ENCODE measurements at places on chromosomes 5 and 9. TPM values are rescaled to one million over a fixed set of nuclear protein-coding genes. Genes with fewer than 3 reads are reported as not detected.

The LHX2 gene
- not detected for total RNA-seq

The NXNL2 gene
- total RNA-seq: not detected

The CNOT6 gene
- 14.2 TPM for total RNA-seq

The IL3 gene
- not detected for total RNA-seq

The CMYA5 gene
- total RNA-seq: 1,021 TPM

The FAM221B gene
- not detected for total RNA-seq

The F2R gene
- 6.4 TPM for total RNA-seq

The NUTM2G gene
- total RNA-seq: not detected

The GDF9 gene
- not detected for total RNA-seq

The SHOC1 gene
- total RNA-seq: not detected

The STPG3 gene
- 0.46 TPM for total RNA-seq

- DNase-seq: peak; percentile 73
Observed at GRCh38 chr9:135077497-135078200, 9.8 kb upstream of the OLFM1 start.

GRCh38 chr9:127087411-127087810 is 35.0 kb downstream of the ANGPTL2 start:
- no peak for DNase-seq

- DNase-seq: peak; percentile 88
Observed at GRCh38 chr5:159877894-159878448, 38.3 kb upstream of the ADRA1B start.

GRCh38 chr5:68161156-68161555 is 54.4 kb upstream of the PIK3R1 start:
- DNase-seq: no peak

DNA sequence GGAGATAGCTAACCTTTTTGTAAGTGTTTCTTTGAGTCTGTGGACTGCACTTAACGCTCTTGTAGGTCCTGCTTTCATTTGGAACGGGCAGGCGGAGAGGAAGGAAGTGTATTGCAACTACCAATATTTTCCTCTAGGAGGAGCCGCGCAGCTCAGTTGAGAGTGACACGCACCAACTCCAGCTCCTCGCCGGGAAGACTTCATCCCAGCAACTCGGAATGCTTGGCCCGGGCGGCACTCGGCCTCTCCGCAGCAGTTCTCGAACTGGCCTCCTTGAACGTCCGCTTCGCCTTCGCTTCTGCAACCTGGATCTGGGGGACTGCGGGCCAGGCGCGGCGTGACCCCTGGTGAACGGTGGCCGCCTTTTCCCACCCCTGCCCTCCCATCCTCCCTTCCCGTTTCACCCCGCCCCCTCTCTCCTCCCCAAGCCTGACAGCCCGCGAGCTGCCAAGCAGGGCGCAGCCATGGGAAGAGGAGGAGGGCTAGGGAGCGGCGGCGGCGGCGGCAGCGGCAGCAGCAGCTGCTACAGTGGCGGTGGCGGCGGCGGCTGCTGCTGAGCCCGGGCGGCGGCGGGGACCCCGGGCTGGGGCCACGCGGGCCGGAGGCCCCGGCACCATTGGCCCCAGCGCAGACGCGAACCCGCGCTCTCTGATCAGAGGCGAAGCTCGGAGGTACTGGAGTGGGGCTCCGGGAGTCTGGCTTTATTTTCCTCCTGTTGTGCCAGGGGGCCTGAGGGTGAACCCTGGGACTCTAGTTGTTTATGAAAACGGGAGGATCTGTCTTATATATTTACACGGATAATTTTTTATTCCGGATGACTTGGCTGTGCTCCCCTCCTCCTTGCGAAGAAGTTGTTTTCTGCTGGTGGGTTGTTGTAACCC is at the start of gene GHR:
Gene GHR, plus strand, starts transcription at position 155 of the 881 bp plus-strand sequence. CDS start 142,436 bp downstream, outside the sequence.
- peak; percentile 93 for DNase-seq

GRCh38 chr5:135230251-135230925 is 168.6 kb downstream of the MACROH2A1 start:
- peak; percentile 84 for DNase-seq

GRCh38 chr5:144457160-144457559 is 286.5 kb downstream of the KCTD16 start:
- no peak for DNase-seq

GRCh38 chr9:35791297-35791921 is at the start of gene NPR2:
Gene NPR2 (plus strand): TSS chr9:35791591. CDS start chr9:35792409, 818 bp downstream.
- DNase-seq: peak; percentile 84

- no peak for DNase-seq
Observed at GRCh38 chr9:81823672-81824554, 104.3 kb upstream of the SPATA31D4 start.

- no peak for DNase-seq
Observed at GRCh38 chr9:123940721-123941523, 11.0 kb upstream of the DENND1A start.

GRCh38 chr5:151408591-151409230 is 38.7 kb upstream of the SLC36A1 start:
- DNase-seq: no peak

DNA sequence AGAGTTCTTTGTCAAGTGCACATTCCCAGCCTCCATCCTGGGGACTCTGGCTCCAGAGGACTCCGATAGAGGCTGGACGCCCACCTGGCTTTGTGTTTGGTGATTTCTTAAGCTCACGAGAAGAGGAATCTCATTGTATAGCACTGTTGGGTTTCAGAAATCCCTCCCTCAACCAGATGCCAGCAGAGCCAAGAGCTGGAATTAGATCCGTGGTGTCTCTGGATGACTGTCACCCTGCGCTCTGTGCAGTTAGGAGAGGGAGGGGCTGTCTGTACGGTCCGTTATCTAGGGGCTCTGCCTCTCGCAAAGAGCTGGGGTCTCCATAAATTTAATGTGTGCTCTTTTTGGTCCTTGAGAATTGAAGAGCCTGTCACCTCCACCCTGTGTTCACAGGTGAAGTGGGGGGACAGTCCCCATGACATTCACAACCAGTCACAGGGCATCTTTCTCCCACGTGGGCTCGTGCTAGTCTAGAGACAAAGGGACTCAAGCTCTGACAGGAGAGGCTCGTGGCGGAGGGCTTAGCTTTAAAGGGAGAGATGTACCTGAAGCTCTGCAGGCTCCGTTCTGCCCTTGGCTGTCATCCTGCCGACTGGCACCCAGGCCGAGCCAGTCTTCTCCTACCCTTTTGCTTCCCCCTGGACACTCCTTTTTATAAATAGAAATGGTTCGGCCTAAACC is 41.4 kb downstream of the FAM78A start:
- DNase-seq: peak; percentile 71

- DNase-seq: no peak
Observed at GRCh38 chr5:148984345-148984744, 78.5 kb downstream of the SH3TC2 start.

GRCh38 chr5:3596261-3596825 is 711 bp downstream of the IRX1 start:
- DNase-seq: no peak

GRCh38 chr9:70303268-70303667 is 44.5 kb downstream of the SMC5 start:
- DNase-seq: no peak

DNA sequence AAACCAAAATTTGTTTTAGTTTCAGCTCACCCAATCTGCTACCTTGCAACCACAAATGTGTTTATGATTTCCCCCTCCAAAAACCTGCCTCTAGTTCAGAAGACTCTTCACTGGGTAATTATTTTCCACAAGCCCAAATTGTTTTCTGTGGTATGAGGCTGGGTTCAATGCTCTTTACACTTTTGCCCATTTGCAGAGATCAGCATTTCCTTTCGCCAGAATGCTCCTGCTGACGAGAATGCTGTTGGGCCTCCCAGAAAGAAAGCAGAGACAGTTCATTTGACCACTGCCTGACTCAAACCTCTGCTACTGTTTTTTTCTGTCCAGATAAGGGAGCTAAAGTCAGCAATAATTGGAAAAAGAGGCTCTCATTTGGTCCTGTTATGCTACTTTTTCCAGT is 427.3 kb downstream of the PDE4D start:
- no peak for DNase-seq

- DNase-seq: peak; percentile 80
Observed at GRCh38 chr5:15807871-15808270, 307.9 kb downstream of the FBXL7 start.

GRCh38 chr9:131258186-131258585 is 18.1 kb downstream of the FAM78A start:
- peak; percentile 71 for DNase-seq

- DNase-seq: no peak
Observed at GRCh38 chr5:132470010-132470392, 20.6 kb downstream of the IRF1 start.

DNA sequence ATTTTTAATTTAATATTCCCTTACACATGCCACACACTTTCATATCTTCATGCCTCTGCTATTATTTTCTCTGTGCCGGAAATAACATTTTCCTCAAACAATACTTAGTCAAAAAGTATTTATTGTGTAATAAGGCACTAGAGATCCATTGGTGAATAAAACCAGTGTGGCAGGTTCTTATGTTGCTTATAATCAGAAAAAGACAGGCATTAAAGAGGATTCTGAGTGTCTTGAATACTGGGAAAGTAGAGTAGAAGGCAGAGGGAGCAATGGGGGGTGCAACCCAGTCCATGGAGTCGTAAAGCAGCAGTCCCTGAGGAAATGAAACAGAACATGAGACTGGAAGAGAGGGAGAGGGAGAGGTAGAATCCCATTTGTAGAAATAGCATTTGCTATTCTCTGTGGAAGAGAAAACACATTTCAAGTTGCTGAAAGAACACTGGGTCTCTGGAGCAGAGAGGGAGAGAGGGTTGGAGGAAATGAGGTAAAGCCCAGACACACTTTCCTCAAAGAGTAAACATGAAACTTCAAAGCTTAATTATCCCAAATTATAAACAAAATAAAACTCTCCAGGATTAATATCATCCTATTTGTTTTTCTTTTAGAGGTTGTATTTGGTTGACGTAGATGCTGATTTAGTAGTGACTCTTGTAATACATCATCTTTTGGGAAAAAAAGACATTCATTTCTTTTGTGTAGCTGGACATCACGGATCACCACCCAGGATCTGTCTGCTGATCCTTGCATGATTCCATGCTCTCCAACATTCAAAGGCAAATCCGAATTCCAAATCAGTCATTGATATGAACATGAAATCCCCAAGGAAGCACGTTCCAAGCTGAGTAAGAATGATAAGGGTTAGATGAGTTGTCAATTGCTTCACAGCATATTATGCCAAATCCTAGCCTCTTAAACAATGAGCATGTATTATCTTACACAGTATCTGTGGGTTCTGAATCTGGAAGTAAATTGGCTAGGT is 37.4 kb upstream of the GRAMD2B start:
- DNase-seq: no peak

DNA sequence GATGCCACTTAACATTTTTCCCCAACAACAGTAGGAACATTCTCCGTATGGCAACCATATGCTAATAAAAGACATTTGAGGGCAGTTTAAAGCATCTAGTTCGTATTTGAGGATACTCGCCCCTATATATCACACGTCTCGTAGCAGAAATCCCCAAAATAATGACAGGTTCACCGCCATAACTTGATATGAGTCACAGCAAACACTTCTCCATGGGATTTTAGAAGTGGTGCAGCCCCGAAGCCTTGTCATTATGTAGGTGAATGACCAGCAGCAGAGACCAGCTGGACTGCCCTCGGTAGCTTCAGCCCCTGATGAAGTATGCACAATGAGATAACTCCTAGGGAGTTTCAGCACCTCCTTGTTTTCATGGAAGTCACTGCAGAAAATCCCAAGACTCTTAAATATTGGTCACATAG is 2.0 kb downstream of the CTNND2 start:
- DNase-seq: no peak

DNA sequence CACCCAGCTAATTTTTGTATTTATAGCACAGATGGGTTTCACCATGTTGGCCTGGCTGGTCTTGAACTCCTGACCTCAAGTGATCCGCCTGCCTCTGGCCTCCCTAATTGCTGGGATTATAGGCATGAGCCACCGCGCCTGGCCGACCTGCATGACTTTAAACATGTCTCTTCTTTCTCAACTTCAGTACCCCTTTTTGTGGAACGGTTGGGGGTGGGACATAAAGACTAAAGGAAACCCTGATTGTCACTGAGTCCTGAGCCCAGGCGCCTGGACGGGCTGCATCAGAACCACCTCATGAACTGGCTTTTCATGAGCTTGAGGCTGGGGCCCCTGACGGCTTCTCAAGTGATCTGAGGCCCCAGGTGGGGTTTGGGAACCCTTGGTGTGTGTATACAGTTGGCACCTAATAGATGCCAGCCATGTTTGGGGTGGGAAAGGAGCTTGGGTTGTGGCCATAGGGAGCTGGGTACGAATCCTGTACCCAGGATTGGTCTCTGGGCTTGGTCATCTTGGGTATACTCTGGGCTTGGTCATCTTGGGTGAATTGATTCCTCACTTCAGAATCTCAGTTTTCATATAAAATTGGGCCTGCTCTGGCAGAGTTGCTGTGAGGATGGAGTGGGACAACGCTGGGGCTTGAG is 2.2 kb downstream of the GRK6 start:
- DNase-seq: peak; percentile 45

GRCh38 chr5:137075163-137075970 is 423.8 kb downstream of the SPOCK1 start:
- DNase-seq: peak; percentile 75

GRCh38 chr5:58498340-58498942 is 7.2 kb downstream of the GAPT start:
- DNase-seq: peak; percentile 58

DNA sequence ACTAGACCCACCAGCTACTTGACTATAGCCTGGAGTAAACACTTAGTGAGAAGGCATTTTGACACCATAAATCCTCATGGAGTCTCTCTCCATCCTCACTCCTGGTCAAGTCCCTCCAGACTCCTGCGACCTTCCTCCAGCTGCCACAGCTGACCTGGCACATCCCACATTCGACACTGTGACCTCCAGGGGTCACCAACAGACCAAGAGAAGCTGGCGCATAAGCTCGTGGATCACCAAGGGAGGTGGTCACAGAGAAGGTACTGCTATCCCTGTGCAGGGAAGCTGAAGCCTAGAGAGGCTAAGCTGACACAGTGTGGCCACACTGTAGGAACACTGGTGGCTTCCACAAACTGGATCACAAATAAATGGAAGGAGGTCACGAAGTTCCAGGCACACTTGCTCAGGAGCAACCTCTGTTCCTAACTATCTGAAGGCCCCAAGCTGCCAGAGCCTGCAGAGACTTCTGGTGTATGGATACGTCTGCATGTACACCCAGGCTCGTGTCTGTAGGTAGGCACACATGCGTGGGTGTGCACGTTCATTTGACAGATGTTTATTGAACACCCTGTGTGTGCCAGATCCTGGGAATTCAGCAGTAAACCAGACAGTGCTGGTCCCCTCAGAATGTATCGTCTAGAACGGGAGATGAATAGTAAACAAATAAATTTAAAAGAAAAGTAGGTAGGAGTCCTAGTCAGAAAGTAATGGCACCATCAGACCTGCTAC is 104.4 kb downstream of the C5orf15 start:
- no peak for DNase-seq
